Activated T-cell treated with anti-CD3 and anti-CD28 coated beads, Interleukin-2, amount 50 U/mL, for 1 hour (primary cell): ENCODE measurements at places on chromosomes 13 and 19.
A peak's percentile ranks its signal among the peaks of the same experiment; 100 is the strongest.

GRCh38 chr19:31329819-31330218 is 19.4 kb downstream of the TSHZ3 start:
- DNase-seq: no peak

DNA sequence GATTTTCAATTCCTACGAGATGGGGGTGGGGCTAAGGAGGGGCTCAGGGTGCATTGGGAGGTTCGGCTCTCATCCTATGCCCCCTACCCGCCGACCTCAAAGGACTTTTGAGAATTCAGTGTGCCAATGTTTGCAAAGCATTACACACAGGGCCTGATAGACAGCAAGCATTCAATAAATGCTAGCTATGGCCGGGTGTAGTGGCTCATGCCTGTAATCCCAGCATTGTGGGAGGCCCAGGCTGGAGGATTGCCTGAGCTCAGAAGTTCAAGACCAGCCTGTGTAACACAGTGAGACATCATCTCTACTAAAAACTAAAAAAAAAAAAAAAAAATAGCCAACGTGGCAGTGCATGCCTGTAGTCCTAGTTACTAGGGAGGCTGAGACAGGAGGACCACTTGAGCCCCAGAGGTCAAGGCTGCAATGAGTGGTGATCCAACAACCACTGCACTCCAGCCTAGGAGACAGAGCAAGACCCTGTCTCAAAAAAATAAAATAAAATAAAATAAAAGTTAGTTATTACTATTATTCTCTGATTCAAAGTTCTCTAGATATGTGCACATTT is 1.9 kb upstream of the CBLC start:
- DNase-seq: no peak

DNA sequence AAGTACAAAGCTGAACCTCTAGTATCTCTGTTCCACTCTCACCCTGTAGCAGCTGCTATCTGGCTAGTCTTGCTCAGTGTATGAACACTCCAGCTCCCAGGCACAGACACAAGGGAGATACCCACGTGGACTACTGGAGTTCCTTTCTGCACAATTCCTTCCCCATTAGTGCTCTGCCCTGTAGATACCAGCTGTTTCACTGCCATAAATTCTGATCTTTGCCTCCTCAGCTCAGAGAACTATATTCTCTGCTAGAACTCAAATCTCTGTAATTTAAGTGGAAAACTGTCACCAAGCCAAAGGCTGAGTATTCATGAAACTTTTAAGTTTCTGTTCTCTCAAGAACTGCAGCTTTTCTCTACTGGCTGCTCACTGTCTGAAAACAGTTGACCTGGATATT is 273.7 kb downstream of the DIAPH3 start:
- DNase-seq: no peak

- DNase-seq: peak; percentile 38
Measured at GRCh38 chr19:41427647-41428480, 690 bp upstream of the B3GNT8 start.

DNA sequence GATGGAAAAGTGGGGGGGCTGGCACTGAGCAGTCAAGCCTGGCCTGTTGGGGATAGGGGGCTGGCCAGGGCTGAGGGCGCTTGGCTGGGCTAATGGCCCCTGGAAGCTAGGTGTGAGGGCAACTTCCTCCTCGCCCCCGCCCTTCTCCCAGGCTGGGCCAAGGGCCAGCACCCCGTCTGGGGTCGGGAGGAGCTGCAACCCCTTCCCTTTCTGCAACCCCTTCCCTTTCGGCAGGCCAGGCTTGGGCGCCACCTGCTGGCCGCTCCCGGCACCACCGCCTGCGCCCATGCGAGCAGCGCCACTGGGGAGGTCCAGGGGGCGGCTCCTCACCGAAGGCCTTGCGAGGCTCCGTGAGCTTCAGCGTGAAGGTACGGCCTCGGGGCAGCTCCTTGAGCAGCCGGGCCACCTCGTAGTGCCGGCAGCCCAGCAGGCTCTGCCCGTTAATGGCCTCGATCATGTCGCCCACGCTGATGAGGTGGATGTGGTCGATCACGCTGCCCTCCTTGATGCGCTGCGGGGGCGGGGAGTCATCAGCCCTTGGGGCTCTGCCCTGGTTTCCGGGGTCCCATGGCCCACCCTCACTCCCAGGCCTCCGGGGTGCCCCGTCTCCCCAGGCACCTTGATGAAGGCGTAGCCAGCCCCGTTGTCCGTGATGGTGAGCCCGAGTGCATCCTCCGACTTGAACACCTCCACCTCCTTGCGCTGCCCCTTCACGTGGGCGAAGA is 5.0 kb upstream of the PTGER1 start:
- peak; percentile 81 for DNase-seq

DNA sequence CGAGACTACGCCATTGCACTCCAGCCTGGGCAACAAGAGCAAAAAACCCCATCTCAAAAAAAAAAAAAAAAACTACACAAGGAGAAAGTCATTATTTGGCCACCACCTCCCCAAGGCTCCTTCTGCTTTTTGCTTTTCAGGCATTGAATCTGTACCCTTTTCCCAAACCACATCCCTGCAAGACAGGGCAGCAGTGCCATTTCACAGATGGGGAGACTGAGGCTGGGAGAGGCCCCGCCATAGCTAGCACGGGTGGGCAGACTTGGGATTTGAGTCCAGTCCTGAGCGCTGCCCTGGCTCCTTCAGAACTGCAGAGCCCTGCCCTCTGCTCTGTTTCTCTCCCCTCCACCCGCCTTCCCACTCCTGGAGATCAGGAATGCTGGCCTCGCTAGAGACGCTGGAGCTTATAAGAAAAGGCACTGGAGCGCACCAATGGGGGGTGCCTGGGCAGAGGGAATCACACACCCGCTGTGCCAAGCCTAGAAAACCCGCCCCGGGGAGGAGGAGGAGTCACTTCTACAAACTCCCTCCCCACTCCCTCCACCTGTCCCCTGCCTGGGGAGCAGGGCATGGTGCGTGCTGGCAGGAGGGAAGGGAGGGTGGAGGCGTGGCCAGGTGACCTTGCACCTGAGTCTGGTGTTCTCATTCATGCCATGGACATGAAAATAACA is 17.6 kb downstream of the TJP3 start:
- DNase-seq: no peak

- DNase-seq: no peak
Measured at GRCh38 chr13:76798037-76798436, 88.2 kb downstream of the KCTD12 start.

DNA sequence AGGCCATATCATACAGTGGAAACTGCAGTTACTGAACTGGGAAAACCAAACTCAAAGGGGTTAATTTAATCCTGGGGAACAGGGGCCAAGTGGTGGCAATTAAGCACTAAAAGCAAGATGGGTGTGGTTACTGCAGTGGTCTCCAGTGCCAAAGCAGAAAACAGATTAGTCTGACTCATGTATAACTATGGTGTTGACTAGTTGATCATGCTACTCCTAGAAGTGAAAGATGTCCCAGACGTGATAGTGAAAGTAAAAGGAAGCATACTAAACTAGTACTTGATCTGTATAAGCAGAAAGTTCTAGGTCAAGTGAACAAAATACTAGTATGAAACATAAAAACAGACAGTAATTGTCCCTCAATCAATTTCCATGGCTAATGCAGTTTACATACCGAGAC is 360.0 kb upstream of the SLITRK5 start:
- DNase-seq: no peak
